CMK (cell line): ENCODE measurements at places on chromosomes 13 and 19.

DNA sequence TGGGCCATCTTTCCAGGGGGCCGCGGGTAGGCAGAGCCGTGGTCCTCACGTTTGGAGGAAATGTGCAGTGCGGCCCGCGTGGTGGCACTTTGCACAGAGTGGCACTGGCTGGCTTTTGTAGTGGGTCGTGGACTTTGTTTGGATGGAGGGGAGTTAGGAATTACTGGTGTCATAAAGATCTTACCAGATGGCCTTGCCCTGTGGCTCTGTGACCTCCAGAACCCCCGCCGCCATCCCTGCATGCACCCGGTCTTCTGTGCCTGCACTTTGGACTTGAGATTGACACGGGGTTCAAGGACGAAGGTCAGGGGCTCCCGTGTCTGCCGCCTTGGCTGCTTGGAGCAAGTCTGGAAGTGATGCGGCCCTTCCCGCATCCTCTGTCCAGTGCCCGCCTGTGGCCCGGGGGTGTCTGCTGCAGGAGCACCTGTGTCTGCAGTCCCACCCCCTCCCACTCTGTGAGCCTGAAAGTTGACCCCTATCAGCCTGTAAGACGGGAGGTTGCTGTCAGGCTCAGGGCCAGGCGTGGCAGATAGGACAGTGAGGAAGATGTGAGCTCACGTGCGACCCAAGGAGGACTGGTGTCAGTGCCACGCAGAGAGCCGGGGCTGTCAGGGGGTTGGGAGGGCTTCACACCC lies 2.2 kb downstream of the GNA11 start:
- DNase-seq: no peak

- DNase-seq: no peak
Observed at GRCh38 chr13:21020581-21020980, 40.8 kb downstream of the LATS2 start.

GRCh38 chr13:106699311-106699710 lies 131.4 kb upstream of the ARGLU1 start:
- DNase-seq: no peak

DNA sequence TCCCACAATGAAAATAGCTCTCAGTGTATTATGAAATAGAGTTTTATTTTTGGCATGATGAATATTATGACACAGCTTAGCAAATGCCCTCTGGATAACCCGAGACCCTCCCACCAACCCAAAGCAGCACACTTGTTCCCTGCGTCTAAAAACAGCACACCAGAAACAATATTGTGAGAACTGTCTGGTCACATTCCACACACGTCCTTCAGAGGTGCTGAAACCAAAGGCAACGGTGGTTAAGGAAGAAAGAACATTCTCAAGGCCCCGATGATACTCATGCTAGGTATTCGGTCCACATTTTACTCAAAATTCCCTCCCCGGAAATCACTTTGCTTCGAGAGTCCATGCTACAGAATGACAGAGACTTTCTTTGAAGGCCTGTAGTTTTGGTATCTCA lies 156.7 kb downstream of the SLC7A1 start:
- no peak for DNase-seq

GRCh38 chr19:34323433-34324204 lies 41.4 kb upstream of the GPI start:
- DNase-seq: no peak

DNA sequence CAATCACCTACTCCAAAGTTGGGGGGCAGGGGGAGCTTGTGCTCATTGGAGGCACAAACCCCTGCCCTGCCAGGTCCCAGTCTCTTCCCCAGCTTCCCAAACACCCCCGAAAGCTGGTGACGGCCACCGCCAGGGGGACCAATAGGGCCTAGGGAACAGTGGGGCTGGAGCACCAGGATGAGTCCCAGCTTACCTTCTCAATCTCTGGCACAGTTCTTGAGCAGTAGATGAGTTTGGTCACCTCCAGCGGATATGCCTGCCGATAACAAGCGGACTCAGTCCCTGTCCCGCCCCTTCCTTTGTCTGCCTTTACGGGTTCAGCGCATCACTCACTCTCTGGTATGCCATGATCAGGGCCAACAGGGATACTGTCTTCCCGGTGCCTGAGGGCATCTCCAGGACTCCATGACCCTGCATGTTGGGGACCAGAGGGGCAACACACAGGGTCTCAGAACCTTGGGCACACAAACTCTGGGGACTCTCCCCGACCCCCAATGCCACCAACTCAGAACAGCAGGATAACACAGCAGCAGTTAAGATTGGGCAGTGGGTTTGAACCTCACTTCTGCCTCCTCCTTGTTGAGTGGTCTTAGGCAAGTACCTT lies 1.5 kb downstream of the ERCC2 start:
- no peak for DNase-seq
